NCI-H1417 treated with DMSO at 0.1 percent for 48 hours (cell line): ENCODE measurements at places on chromosomes 1 and 21.

GRCh38 chr21:35344582-35344981, 295.5 kb upstream of the RUNX1 start:
- DNase-seq = no peak

DNA sequence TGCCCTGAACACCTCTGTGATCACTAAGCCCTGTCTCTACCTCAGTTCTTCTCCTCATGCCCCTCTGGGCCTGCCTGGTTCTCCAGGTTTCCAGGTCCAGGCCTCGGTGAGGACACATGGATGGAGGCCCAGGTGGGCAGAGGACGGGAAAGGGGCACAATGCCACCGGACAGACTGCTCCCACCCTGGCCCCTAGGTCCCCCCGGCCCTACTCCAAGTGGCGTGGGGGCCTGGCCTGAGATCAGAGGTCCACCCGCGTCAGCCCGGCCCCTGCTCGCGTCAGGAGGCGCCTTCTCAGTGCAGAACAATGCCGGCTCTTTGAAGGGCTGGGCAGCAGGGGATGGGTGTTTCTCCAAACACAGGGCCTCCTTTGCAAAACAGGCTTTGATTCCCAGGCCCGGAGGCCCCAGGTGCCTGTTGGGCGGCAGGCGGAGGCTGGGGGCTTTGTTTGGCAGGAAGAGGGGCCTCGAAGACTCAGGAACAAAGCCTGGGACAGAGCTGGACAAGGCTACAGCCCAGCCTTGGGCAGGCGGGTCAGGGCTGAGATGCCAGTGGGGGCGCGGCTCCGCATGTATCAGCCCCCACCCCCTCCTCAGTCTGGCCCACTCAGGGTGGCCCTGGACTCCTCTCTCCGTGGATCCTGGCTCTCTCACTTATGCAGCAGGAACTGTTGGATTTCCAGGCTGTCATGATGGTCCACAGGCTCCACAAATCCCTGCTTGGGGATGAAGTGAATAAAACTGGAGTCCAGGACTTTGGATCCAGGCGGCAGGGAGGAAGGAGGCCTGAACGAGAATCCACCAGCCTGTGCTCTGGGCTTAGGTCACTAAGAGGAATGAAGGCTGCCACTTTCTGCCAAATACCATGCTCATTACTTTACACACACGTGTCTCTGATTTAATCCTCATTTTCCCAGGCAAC, 77.4 kb upstream of the SLC2A1 start:
- no peak for DNase-seq

DNA sequence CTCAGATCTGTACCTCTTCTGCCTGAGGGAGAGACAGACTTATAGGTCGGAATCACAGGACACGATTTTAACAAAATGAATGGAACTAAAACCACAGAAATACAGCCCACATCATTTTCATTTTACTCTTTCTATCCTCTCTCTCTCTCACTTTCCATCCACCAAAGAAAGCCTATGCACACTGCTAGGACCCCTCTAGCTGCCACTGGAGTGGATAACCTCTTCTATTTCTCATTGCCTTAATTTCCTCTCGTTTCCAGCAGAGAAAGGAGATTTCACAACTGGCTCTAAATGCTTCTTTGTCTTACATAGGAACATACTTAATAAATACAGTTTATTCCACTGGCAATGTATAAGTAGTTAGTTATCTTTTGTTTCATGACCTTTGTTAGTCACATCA, 867.8 kb upstream of the ADGRL4 start:
- no peak for DNase-seq

GRCh38 chr1:240169188-240169587, 77.5 kb downstream of the FMN2 start:
- DNase-seq = no peak

- no peak for DNase-seq
Observed at GRCh38 chr1:11515368-11516300, 36.7 kb downstream of the DISP3 start.

DNA sequence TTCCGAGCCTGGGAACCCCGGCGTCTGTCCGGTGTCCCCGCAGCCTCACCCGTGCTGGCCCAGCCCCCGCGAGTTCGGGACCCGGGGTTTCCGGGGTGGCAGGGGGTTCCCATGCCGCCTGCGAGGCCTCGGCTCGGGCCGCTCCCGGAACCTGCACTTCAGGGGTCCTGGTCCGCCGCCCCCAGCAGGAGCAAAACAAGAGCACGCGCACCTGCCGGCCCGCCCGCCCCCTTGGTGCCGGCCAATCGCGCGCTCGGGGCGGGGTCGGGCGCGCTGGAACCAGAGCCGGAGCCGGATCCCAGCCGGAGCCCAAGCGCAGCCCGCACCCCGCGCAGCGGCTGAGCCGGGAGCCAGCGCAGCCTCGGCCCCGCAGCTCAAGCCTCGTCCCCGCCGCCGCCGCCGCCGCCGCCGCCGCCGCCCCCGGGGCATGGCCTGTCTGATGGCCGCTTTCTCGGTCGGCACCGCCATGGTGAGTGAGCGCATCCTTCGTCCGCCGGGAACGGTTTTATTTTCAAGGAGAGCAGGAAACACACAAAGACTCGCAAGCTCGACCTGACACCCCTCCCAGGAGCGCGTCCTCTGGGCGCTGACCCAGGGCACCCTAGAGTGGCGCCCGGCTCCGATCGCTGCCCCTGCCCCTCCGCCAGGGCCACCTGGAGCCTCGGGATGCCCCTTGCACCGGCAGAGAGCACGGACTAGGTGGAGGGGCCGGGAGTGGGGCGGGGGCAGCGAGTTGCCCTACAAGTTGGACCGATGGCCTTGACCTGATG, at the start of gene ABCG1:
Gene ABCG1 (plus strand): TSS at position 305 of the 770 bp plus-strand sequence. CDS start 123 bp downstream, at position 428.
- DNase-seq = no peak

DNA sequence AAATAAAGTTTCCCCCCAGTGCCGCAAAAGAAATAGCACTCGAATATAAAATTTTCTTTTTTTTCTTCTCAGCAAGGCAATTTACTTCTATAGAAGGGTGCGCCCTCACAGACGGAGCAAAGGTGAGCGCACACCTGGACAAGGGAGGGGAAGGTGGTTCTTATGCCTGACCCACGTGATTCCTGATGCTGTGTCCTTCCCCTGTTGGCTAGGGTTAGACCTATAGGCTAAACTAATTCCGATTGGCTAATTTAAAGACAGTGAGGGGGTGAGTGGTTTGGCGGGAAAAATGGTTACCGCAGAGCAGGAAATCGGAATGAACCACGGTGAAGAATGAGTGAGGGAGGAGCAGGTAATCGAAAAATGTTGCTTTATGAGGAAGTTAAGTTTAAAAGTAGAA, 607 bp upstream of the FAAH start:
- no peak for DNase-seq

DNA sequence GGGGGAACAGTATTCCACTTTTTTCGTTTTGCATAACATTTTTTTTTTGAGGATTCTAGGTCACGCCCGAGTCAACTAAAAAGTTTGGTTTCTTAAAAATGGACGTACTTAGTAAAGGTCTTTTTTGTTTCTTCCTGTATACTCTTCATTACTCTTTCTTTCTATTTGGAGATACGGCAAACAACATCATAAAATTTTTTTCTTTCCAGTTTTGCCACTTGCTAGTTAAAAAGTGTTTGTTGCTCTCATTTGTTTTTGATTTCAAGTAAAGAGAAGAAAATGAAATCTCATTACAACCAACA, 788 bp upstream of the MPC2 start:
- no peak for DNase-seq

GRCh38 chr21:32712043-32712442, 15.8 kb downstream of the SYNJ1 start:
- DNase-seq = no peak

- DNase-seq = no peak
Observed at GRCh38 chr1:54012863-54013262, 5.1 kb downstream of the LDLRAD1 start.

DNA sequence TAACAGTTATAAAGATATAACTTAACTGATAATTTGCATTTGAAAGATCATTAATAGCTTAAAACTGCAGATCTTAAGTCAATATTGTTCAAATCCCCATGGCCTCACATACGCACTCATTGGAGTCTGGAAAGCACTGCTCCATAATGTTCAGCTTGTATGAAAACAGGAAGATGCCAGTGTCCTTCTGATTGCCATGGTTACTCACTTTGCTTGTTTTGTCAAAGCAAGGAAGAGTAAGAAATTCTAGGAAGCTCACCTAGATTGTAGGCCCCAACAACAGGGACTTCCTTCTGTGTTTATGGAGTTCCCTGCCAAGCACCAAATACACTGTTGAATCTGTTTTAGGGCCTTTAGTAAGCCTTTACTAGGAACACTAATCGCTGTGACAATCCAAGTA, 10.9 kb downstream of the GAS5 start:
- DNase-seq = no peak

GRCh38 chr1:202015662-202015937, 5.2 kb downstream of the ELF3 start:
- no peak for DNase-seq

- no peak for DNase-seq
Observed at GRCh38 chr1:206655471-206655882, 20.1 kb downstream of the DYRK3 start.

DNA sequence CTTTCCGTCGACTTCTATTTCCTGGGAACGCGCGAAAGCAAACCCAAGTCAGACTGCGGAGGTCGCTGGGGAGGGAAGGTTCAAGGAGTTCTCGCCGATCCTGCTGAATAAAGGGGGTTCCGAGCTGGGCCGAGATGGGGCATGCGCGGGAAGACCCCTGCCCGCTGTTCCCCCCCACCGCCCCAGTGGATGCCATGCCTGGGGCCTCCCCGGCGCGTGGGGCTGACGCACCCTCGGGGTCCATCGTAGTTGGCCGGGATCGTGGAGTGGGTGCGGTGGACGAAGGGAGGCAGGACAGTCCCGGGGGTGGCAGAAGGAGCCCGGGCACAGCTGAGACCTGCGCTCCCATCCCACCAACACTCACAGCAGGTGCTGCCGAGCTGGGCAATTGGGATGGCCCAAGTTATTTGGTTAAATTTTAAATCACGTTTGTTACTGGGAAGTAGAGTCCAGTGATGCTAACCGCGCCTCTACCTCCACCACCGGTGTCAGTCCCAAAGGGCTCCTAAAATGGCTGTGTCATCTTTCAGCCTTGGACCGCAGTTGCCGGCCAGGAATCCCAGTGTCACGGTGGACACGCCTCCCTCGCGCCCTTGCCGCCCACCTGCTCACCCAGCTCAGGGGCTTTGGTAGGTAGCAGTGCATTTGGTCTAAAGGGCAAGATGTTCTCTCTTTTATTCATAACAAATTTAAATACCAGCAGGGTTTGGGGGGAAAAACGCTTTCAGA, 801 bp downstream of the MX1 start:
- no peak for DNase-seq
